Left lobe of liver (tissue), 2 donors: ENCODE measurements at places on chromosomes 4 and X. TPM values are rescaled to one million over a fixed set of nuclear protein-coding genes. Genes with fewer than 3 reads are reported as not detected.
A peak's percentile ranks its signal among the peaks of the same experiment; 100 is the strongest.

ATP5ME gene
- total RNA-seq, result 203 TPM

GRCh38 chrX:10741003-10741402 is 120.6 kb upstream of the MID1 start:
- DNase-seq, result no peak

DNA sequence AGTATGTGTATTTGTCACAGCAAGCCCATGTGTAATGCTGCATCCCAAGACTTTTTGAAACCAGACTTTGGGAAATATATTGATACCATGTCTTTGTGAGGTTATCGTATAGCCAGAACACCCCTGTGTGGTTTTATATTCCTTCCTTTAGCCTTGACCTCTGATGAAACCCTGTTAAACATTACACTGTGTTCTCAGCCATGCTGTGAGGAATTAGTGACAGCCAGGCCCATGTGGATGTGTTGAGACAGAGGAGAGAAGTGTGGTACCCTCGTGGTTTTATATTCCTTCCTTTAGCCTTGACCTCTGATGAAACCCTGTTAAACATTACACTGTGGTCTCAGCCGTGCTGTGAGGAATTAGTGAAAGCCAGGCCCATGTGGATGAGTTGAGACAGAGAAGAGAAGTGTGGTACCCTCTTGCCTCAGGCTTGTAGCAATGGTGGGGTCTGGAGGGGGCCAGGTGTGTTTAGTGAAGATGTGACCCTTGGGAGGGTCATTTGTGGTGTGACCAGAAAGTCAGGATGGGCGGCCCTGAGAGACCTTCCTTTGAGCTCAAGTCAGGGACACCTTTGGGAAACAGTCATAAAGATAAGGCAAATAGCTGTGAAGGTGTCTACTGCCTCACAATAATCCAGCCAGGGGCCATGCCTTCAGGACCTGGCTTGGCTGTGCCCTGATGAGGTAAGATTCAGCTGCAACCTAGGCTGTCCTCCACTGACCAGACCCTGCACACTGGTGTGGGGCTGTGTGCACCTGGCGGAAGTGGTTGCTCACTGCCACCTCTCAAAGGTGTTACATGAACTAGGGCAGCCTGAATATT is 110.0 kb downstream of the IRF2 start:
- no peak for DNase-seq

DNA sequence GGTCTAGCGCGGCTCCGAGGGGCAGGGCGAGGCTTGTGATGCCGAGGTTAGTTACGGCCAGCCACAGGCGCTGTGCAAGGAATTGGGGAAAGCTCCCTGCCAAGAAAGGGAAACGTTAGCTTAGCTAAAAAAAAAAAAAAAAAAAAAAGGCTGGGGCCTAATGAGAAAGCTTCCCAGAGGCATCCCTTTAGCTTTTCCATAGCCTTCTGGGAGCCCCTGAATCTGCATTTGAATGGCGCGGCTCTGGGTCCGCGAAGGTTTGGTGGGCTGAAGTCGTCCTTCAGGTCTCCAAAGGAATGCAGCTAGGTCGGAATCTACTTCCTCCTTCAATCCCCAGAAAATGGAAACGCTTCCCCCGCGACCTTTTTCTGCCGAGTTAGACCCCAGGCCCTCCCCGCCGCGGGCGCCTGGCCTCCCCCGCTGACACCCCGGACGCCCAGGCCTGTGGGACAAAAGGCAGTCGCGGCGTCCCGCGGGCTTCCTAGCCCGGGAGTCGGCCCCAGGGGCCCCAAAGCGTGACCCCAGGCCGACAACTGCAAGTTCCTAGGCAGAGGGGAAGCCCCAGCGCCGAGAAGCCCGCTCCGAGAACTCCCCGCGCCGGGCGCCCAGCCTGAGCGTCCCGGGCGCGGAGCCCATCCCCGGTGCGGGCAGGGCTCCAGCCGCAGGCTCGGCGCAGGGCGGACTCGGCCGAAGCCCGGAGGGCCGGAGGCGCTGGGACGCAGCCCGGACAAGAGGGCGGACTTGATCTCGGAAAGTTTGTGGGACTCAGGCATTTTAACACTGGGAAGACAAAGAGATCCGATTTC is 605 bp upstream of the FAT1 start:
- peak; percentile 81 for DNase-seq

GRCh38 chr4:168269896-168270295 is 48.7 kb downstream of the DDX60 start:
- no peak for DNase-seq

DNA sequence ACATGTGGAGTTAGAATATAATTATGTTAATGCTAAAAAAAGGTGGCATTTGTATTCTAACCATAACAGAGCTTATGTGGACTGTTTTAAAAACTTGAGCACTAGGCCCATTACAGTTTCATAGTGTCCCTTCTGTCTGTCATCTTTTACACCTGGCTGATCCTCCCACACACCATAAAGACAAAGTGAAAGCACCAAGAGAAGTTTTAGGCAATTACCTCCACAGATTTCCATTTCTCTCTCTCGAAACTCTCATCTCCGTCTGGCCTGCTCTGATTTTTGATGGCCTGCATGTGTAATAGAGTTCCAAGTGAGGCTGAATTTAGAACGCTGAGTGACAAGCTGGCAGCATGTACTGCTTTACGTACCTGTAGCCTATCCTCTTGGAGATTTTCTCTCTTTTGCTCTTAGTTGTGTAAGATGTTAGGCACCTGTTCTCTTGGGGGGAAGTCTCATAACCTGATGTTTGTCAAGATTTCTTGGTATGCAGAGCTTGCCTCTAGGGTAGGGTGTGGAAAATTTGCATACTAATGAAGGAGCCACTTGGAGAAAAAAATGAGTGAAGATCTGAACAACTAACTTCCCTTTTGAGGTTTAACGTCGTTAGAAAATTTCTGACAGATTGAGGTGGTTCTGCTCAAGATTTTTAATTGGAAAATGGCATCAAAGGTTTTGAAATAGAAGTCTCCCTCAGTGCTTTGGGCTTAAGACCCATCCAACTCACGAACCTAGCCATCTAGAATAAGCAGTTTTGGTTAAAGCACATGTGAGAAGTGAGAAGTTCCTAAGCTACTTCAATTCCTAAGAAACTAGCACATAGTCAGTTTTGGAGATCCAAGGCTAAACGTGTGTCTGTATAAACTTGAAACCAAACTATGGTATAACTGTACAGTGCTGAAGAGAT is 57.6 kb upstream of the RAP1GDS1 start:
- no peak for DNase-seq

DNA sequence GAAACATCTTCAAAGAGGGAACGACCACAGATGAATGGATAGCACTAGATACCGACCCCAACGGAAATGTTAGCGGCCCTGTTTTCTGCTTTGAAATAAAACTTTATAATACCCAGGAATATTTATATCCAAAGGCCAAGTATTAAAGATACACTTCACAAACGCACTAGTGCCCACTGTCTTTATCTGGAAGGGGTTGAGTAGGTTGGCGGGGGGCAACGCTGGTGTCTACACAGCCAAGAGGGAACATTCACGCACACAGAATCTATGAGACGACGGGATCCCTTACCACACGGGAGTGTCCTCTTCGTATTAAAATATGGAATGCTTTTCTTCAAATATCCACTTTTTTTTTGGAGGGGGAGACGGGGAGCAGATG is 3.3 kb downstream of the HAND2 start:
- no peak for DNase-seq
